ENCODE measurements at places on chromosomes 1 and 21. TPM values are rescaled to one million over a fixed set of nuclear protein-coding genes. Genes with fewer than 3 reads are reported as not detected.
A peak's percentile ranks its signal among the peaks of the same experiment; 100 is the strongest.

DNA sequence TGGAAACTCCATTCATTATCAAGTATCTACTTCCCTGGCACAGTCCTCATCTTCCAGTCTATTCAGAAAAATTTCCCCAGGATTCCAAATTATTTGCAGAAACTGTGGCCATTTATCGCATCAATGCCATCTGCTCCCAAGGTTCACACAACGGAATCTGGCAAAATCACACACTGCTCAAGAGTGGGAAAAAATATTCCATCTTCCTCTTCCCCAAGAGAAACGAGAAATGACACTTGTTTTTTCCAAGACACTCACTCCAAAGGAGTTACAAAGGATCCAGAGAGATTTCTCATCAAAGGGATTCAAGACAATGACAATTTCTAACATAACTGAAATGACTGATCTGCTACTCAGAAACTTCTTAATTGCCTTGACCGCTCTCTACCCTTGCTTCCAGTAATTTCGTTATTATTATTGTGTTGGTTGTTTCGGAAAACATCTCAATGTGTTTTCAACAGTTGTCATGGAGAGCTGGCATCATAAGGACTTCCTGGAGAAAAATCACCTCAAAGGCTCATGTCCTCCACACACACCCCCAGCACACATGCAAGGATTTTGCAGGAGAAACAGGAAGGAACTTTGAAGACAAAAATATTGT lies 128.0 kb downstream of the PSMG1 start:
- DNase-seq, result no peak

- no peak for DNase-seq
These were observed 5.1 kb upstream of the HNRNPU start for GRCh38 chr1:244869364-244869827.

DNA sequence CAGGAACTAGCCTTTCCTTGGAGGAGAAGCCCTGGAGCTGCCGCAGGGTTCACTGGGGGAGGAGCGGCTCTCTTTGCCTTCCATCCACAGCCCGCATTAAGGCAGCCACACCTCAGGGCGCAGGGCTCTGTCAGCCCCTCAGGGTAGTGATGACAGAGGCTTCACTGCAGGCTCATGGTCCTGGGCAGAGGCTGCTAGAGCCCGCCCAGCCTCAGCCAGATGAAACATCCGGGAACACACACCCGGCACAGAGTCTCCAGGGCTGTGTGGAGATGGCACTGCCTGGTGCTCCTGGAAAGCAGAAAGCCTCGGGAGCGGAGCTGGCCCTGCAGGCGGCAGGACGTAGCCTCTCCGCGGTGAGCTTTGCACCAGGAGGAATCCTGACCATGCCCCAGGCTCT lies 29.4 kb upstream of the PEX10 start:
- no peak for DNase-seq

DNA sequence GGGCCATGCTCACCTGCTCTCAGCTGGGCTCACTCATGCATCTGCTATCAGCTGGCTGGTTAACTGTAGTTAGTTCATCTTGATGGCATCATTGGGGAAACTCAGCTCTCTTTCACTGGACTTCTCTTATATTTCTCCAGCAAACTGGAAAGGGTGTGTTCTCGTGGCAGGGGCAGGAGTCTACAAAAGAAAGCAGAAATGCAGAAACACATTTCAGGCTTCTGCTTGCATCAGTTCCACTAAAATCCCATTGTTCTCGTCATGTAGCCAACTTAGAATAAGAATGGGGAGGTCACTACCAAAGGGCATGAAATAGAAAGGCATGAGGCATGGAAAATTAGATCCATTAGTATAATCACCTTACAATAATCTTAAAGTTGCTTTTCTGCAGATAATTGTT lies 207.3 kb downstream of the NRIP1 start:
- DNase-seq, result no peak

DNA sequence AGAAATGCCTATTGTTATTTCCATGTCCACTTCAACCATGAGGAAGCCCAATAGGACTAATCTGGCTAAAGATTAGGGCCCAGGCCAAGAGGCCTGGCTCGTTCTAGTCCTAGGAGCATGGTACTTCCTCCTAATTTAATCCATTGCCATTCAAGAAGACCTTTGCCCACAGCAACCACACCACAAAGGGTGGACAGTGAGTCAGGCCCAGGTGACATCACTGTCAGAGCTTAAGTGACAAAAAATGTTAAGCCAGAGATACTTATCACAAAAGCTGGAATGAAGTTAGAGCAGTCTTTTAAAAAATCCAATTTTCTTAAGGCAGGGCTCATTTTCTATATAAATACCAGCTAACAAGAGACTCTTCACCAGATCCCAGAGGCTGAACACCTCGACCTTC lies at the start of gene SPRR3:
TSS of gene SPRR3 (plus strand) at position 368 of the 400 bp plus-strand sequence. CDS start 1,272 bp downstream, outside the sequence.
- no peak for DNase-seq

- DNase-seq, result peak; percentile 58
These were observed 35.5 kb downstream of the RHOU start for GRCh38 chr1:228770779-228771223.

Gene SELP
- 2.9 TPM for total RNA-seq

Measured in right lobe of liver (tissue), 6 donors.